ENCODE measurements at places on chromosomes 12 and 14.
A peak's percentile ranks its signal among the peaks of the same experiment; 100 is the strongest.

DNA sequence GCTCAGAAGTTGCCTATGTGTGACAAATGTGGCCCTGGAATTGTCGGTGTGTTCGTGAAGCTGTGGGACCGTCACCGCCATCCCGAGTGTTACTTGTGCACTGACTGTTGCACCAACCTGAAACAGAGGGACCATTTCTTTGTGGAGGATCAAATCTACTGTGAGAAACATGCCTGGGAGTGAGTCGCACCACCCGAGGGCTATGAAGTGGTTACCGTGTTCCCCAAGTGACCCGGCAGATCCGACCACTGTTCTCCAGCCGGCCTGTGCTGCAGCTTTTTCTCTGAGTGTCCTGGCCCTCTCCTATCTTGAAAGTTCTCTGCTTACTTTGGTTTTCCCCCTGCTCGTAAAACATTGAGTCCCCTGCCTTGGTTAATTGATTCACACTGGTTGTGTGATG lies 65.3 kb downstream of the VCPKMT start:
- no peak for DNase-seq

DNA sequence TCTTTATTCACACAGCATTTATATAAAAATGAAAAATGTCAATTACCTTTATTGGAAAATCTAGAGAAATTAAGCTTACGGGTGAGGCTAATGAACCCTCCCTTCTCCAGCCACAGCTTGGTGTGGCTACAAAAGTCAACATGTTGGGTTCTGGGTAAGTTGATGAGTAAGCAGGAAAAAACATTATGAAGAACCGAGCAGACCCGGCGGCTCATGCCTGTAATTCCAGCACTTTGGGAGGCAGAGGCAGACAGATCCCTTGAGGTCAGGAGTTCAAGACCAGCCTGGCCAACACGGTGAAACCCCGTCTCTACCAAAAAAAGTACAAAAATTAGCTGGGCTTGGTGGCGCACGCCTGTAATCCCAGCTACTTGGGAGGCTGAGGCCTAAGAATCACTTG lies 10.9 kb downstream of the NAA25 start:
- DNase-seq, result no peak

DNA sequence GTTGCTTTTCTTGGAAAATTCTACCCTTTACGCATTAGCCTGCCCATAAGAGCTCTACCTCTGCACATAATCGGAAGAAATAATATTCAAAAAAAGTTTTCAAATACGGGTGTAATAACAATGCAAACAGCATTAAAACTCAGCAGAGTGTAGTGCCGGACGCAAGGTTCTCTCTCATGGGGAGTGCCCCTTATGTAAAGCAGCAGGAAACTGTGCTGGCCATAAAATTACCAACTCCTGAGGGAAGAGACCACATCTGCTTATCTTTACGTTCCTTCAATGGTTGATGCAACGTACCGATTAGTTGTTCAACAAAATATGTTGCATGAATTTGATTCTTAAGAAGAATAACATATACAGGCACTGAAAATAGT lies 118.7 kb upstream of the TMCC3 start:
- no peak for DNase-seq

GRCh38 chr14:105588236-105588860 lies 62.0 kb downstream of the TMEM121 start:
- no peak for DNase-seq

DNA sequence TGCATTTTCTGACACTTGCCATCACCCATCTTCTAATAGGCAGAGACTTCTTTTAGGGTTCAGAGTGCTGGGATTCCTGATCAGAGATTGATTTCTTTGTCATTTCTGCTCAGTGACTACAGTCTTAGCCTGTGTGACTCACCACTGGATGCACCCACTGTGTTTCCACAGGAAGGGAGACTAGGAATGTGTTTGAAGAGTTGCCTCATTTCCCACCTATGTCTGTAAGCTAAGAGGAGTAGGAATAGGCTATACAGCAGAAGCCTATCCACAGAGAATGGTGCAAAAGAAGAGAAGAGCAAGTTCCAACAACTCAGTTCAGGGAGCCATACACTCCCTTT lies 60.2 kb upstream of the ACTN1 start:
- DNase-seq, result no peak

- no peak for DNase-seq
Observed at GRCh38 chr12:50242751-50243191, 40.5 kb downstream of the LIMA1 start.

GRCh38 chr14:104339361-104339760 lies 201.0 kb downstream of the KIF26A start:
- no peak for DNase-seq

GRCh38 chr12:10235761-10236631 lies 23.3 kb downstream of the GABARAPL1 start:
- DNase-seq, result peak; percentile 46

GRCh38 chr14:77488558-77488957 lies 10.1 kb downstream of the ISM2 start:
- no peak for DNase-seq

All from stimulated activated CD4-positive, alpha-beta T cell treated with anti-CD3 and anti-CD28 coated beads, Interleukin-2, amount 100 ng/mL, for 24 hours (primary cell).